NCI-H2081 (cell line): ENCODE measurements at places on chromosomes 11 and 22.

- no peak for DNase-seq
Measured at GRCh38 chr11:120386774-120387371, 50.7 kb downstream of the ARHGEF12 start.

DNA sequence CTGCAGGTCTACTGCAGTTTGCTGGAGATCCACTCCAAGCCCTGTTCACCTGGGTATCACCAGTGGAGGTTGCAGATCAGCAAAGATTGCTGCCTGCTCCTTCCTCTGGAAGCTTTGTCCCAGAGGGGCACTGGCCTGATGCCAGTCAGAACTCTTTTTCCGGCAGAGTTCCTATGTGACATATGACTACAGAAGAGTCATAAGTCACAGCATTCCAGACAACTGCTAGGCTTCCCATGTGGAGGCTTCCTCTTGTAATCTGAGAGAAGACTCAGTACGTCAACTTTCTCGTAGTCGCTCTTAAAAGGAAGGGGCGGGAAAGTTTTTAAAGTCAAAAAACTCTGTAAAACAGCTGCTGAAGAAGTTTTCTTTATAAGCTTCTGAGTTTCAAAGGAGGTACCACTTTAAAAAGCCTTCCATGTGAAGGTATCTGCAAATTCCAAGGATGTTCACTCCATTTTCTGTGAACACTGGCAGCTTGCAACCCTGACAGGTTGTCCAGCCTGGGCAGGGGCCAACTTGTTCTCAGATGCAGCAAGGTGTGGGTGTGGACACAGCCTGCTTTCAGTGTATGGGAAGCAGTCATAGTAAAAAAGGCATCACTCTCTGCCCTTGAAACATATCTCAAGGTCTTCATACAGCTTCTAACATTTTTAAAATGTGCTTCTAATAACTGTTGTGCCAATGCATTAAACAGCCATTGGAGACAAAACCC, 97.8 kb downstream of the ME3 start:
- DNase-seq: no peak

DNA sequence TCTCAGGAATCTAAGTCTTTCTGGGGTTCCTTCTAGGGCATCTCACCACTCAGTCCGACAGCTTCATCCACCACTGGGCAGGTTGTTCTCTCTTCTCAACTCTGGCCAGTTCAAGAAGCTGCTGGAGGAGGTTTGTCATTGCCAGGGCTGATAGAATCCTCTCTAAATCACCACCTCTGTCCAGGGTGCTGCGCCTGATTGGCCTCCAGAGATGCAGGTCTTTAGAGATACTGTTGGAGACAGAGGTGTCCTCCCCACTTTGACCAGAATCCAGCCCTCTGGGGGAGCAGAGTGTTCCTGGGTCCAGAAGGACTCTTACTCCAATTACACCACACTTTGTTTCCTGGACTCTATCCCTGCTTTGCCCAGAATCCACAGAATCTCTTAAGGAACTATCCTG, 90.2 kb downstream of the NELL1 start:
- DNase-seq: no peak

DNA sequence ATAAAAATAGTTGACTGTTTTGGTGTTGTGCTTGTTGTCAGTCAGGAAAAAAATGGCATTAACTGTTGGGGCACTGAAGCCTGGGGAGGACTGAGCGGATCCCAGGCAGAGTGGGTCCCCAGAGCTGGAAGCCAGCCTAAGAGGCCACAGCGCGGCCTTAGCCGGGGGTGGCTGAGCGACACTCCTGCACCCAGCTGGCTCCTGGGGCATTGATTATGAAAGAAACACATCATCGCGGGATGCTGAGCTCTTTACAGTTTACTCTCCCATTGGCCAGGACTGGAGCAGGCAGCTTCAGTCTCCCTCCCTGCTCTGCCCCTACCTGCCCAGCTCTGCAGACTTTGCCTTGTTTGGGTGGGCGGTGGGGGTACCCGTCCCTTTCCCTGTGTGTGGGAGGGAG, 121.5 kb downstream of the ST3GAL4 start:
- peak; percentile 22 for DNase-seq

DNA sequence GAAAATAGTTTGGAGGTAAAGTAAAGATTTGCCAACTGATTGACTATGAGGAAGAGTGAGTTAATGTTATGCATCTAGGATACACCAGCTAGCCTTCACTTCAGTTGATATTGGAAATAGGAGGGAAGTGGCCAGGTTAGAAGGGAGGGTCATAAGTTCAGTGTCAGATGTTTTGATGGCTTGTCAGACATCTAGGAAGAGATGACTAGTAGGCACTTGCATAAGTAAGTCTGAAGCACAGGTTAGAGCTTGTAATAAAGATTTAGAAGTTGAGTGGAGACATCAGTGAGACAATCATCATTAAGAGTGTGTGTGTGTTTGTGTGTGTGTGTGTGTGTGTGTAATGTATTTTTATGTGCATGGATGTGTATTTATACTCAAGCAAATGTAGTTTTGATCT, 146.1 kb downstream of the OR4C45 start:
- no peak for DNase-seq

- no peak for DNase-seq
Measured at GRCh38 chr11:13259374-13259773, 18.2 kb upstream of the BMAL1 start.

GRCh38 chr11:7955191-7955590, 10.1 kb downstream of the NLRP10 start:
- DNase-seq: no peak

- DNase-seq: no peak
Measured at GRCh38 chr11:119970555-119971304, 167.2 kb downstream of the TRIM29 start.

DNA sequence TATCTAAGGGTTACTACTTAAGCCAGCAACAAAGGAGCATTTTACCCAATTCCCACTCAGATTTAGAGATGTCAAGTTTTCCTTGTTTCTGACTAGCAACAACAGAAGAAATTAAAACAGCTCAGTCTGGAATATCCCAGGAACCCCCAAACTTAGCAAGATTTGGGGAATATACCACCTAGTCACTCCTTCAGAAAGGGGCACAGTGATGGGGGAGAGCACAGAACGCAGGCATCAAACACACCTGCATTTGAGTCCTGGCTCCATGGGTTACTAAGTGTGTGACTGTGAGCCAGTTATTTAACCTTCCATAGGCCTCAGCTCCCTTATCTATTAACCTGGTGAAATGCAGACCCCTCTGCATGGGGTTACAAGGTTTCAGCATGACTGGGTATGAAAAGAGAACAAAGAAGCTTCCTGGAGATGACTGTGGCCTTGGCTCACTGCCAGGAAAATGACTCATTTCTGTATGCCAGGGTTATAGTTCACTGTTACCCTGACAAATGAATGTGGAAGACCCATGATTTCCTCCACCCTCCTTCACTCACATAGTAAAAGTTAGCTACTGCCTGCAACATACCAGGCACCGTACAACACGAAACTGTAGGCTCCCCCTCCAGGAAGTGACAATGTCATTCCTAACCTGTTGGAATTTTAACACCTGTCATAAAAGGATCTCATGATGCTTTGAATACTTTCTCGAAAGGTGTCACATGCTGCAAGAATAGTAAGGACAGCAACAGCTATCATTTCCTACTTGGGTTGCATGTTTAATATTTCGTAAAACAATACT, 79.6 kb downstream of the ME3 start:
- peak; percentile 81 for DNase-seq

DNA sequence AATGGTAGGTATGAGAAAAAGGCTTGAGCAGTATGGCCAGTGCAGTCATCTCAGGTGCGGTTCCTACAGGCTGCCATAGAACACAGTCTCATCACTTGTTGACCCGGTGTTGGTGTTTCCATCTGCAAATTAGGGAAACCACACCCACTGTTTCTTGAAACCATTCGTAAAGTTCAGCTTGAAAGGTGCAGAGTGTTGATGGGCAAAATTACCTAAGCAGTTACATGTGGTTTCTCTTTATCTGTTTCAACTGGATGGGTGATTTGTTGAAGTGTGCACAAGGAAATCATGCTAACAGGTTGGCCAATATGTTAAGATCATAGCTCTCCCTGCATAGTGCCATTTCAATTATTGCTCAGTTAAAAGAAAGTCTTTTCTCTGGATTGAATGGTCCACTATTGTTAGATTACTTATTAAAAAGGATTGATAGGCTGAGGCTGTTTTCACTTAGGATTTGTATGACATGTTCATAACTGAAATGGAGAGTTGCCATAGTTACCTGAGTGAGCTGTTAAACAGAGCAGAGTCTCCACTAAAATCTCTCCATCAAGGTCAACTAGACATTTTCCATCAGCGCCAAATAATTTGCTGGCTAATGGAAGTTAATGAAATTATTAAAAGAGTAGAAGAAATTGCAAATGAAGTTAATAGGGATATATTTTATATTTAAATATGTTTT, 203.1 kb upstream of the MTMR2 start:
- DNase-seq: no peak

GRCh38 chr11:116879800-116880625, 42.6 kb upstream of the APOA1 start:
- DNase-seq: peak; percentile 48

GRCh38 chr11:110156503-110156902, 63.3 kb downstream of the ZC3H12C start:
- no peak for DNase-seq

- DNase-seq: no peak
Measured at GRCh38 chr22:36134182-36134581, 26.4 kb downstream of the APOL3 start.

DNA sequence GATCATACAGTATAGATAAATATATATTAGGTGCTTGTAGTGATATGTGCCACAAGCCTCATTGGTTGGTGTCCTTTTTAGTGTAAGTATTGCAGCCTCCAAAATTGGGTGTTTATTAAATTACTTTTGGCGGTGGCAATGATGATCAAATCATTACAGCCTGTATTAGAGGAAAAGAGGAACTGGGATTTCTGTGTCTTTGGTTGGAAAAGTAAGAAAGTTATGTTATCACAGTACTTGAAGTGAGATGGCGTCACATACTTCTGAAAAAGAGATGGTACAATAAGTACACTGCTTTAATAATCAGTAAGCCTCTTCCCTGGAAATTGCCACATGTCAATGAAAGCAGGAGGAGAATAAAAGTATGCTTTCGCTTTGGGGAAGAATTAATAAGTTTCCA, 523 bp upstream of the MPZL3 start:
- DNase-seq: no peak

DNA sequence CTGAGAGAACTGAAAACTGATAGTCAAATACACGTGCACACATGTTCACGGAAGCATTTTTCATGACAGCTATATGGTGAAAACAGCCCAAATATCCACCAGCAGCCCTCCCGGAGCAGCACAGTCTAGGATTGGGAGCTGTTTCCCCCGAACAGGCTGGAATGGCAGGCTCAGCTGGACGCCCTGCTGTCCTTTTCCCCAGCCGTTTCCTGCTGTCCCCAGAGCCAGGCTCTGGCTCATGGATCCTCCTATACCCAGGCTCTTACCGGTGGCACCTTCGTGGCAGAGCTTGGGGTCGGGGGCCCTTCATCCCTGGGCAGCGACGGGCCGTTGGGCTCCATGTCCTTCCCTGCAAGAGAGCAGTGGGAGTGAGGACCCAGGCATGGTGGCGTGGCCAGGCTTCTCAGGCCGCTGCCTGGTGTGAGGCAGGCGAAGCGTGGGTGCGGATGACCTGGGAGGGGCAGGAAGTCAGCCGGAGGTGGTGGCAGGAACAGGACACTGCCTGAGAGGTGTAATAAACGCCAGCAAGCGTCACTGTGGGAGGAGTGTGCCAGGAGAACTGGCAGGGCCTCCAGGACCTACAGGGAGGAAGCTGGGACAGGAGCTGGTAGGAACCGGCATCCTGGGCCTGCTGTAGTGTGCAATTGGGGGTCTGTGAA, 38.8 kb downstream of the OSBPL5 start:
- no peak for DNase-seq

GRCh38 chr11:882596-882995, 28.0 kb downstream of the CHID1 start:
- DNase-seq: no peak
